WTC11 (cell line): ENCODE measurements at places on chromosomes 2 and 18. TPM values are rescaled to one million over a fixed set of nuclear protein-coding genes. Genes with fewer than 3 reads are reported as not detected.

GRCh38 chr18:23302851-23303527 lies 150.1 kb upstream of the RIOK3 start:
- no peak for DNase-seq
- no peaks in the 10 kb centered on the region for H3K27me3 ChIP-seq
- H3K4me3 ChIP-seq, result no peak overlapping the region
- H3K36me3 ChIP-seq, result peaks cover under 1% of the 10 kb centered on the region; the same call in 1 of the 2 replicates
- peak overlapping the region; percentile 75; the same call in 1 of the 2 replicates for H3K27ac ChIP-seq
- peaks cover 9% of the 10 kb centered on the region for H3K4me1 ChIP-seq

GRCh38 chr2:236867441-236868260 lies 218.0 kb upstream of the COPS8 start:
- DNase-seq, result no peak
- H3K27ac ChIP-seq, result 0 out of 2 replicates have a peak overlapping the region, but pooled peaks have one; percentile 16
- no peak overlapping the region for H3K4me3 ChIP-seq
- peaks cover 10% of the 10 kb centered on the region for H3K27me3 ChIP-seq

DNA sequence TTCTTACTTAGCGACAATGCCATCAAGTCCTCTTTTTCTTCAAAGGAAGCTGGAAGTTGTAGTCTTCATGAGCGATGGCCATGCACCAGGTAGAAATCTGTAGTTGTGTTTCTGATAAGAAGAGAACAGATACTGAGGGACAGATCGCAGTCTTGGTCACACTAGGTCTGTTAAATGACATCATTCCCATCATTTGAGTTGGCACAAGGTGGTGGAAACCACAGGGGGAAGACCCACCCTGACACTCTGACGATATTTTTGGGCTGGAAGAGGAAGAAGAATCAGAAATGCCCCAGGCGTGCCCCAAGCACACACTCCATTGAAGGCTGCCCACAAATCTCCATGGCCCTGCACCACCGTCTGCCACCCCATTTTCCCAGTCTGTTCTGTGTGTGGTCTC lies 89.0 kb upstream of the BOD1L2 start:
- H3K4me1 ChIP-seq, result peaks cover 6% of the 10 kb centered on the region
- peaks cover 44% of the 10 kb centered on the region for H3K36me3 ChIP-seq
- no peak for DNase-seq
- H3K27me3 ChIP-seq, result 0 out of 2 replicates have a peak, but pooled peaks cover 3% of the 10 kb centered on the region
- H3K27ac ChIP-seq, result no peak overlapping the region
- no peak overlapping the region for H3K4me3 ChIP-seq

- DNase-seq, result no peak
- H3K27ac ChIP-seq, result no peak overlapping the region
- H3K4me1 ChIP-seq, result 0 out of 2 replicates have a peak, but pooled peaks cover 4% of the 10 kb centered on the region
- no peaks in the 10 kb centered on the region for H3K27me3 ChIP-seq
- H3K4me3 ChIP-seq, result no peak overlapping the region
Observed at GRCh38 chr2:212777020-212777491, 238.5 kb upstream of the ERBB4 start.

DNA sequence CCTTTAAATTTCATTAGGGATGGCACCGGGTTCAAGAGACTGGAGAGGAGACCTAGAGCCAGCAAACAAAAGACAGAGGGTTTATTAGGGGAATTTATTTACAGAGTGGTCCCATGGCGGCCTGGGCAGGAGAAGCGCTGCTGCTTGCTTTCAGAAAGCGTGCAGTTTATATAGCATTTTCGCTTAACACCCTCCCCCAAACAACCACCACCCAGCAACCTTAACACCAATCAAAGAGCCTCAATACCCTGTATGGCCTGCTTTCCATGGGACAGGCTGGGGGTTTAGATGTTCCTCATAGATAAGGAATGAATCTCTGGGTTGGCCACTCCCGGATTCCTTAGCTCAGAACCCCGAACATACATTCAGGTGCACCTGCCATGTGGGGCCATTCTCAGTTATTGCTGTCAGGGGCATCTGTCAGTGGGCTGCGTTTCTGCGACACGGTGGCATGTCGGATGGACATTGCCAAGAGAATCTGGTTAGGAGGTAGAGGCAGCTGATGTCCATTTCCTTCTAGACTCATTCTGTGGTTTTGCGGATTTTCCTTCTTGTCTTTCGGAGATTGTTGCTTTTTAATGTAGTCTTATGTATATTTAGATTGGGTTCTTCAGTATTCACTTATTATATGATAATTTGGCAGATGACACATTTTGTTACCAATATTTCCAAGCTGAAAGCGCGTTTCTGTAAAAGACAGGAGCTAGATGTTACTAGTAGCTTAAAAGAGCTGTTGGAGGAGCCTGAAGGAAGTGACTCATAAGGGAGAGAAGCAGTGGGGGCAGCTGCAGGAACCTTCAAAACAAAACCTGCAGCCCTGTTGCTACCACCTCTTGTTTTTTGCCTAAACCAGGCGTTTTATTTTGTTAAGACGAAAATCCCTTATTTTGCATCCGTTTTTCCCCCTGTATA lies 7.2 kb downstream of the AGAP1 start:
- H3K36me3 ChIP-seq, result no peaks in the 10 kb centered on the region
- peak overlapping the region; percentile 94 for H3K27ac ChIP-seq
- peak overlapping the region; percentile 48 for H3K4me3 ChIP-seq
- no peak for DNase-seq

- H3K4me1 ChIP-seq, result no peaks in the 10 kb centered on the region
- H3K4me3 ChIP-seq, result no peak overlapping the region
- no peak overlapping the region for H3K27ac ChIP-seq
- H3K27me3 ChIP-seq, result no peaks in the 10 kb centered on the region
- no peaks in the 10 kb centered on the region for H3K36me3 ChIP-seq
- DNase-seq, result no peak
Observed at GRCh38 chr2:174477759-174478158, 9.1 kb downstream of the GPR155 start.

DNA sequence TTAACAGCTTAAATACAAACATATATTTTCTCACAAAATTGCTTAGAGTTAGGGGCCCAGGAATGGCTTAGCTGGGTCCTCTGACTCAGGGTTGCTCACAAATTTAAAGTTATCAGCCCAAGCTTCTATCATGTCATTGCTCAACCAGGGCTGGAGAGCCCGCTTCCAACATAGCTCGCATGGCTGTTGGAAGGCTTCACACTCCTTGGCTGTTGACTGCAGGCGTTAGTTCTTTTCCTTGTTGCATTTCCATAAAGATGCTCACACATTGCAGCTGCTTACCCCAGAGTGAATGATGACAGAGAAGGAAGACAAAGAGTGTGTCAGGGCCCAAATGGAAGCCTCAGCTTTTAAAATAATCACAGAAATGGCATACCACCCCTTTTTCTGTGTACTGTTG lies 62.9 kb upstream of the TFPI start:
- no peaks in the 10 kb centered on the region for H3K36me3 ChIP-seq
- DNase-seq, result no peak
- peaks cover 12% of the 10 kb centered on the region for H3K27me3 ChIP-seq
- H3K4me1 ChIP-seq, result peaks cover 58% of the 10 kb centered on the region
- H3K27ac ChIP-seq, result no peak overlapping the region
- H3K4me3 ChIP-seq, result no peak overlapping the region

DNA sequence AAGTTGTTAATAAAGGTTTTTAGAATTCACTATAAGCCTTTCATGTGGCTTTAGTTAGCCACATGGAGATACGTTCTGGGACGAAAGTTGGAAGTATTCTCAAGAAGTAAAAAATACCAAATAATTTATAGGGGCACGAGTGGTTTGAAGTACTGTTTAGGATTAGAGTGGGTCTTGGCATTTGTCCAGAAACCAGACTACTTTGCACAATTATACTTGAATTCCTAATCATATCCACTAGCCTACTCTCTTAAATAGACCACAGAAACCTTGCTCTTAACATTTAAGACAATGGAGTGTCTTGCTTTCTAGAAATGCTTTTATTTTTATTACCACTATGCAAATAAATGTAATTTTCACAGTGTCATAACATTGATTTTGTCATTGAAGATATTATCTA lies 44.6 kb downstream of the UBE2E3 start:
- H3K36me3 ChIP-seq, result no peaks in the 10 kb centered on the region
- H3K27ac ChIP-seq, result no peak overlapping the region
- DNase-seq, result no peak
- peaks cover 15% of the 10 kb centered on the region for H3K4me1 ChIP-seq
- H3K27me3 ChIP-seq, result no peaks in the 10 kb centered on the region

DNA sequence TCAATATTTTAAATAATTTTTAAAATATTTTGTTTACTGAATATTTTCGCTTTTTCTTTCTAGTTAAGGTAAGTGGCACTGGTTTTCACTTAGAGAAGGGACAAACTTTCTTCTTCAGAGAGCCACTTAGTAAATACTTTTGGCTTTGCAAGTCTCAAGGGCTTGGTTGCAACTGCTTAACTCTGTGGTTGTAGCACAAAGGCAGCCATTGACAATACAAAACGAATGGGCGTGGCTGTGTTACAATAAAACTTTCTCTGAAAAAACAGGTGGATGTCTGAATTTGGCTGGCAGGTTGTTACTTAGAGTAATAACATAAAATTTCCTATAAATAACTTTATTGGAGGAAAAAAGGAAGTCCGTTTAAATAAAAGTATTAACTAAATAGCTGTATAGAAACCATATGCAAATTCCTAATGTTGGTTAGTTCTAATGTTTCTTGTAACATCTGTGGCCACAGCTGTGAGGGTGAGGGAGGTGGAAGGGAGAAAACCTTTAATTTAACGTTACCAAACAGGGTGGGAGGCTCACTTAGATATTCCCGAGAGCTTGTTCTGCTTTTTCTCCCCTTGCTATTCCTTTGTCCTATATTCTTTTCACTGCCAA lies 62.4 kb upstream of the TNP1 start:
- H3K36me3 ChIP-seq, result no peaks in the 10 kb centered on the region
- DNase-seq, result no peak
- no peaks in the 10 kb centered on the region for H3K27me3 ChIP-seq

GRCh38 chr2:67528320-67528719 lies 131.2 kb downstream of the ETAA1 start:
- peaks cover 11% of the 10 kb centered on the region for H3K4me1 ChIP-seq
- no peaks in the 10 kb centered on the region; the same call in 1 of the 2 replicates for H3K27me3 ChIP-seq
- no peak overlapping the region for H3K4me3 ChIP-seq
- DNase-seq, result no peak
- no peak overlapping the region for H3K27ac ChIP-seq

GRCh38 chr18:3683483-3683882 lies 233.5 kb downstream of the TGIF1 start:
- peaks cover 31% of the 10 kb centered on the region for H3K36me3 ChIP-seq
- no peak overlapping the region for H3K27ac ChIP-seq
- no peaks in the 10 kb centered on the region for H3K27me3 ChIP-seq
- no peak for DNase-seq
- peaks cover 10% of the 10 kb centered on the region for H3K4me1 ChIP-seq

- 0 out of 2 replicates have a peak, but pooled peaks cover 3% of the 10 kb centered on the region for H3K4me1 ChIP-seq
- H3K27me3 ChIP-seq, result no peaks in the 10 kb centered on the region; the same call in 1 of the 2 replicates
- H3K4me3 ChIP-seq, result no peak overlapping the region
- no peak overlapping the region for H3K27ac ChIP-seq
- DNase-seq, result peak; percentile 56
- H3K36me3 ChIP-seq, result peaks cover 29% of the 10 kb centered on the region
Observed at GRCh38 chr2:79219383-79219988, 59.9 kb upstream of the REG3A start.

DNA sequence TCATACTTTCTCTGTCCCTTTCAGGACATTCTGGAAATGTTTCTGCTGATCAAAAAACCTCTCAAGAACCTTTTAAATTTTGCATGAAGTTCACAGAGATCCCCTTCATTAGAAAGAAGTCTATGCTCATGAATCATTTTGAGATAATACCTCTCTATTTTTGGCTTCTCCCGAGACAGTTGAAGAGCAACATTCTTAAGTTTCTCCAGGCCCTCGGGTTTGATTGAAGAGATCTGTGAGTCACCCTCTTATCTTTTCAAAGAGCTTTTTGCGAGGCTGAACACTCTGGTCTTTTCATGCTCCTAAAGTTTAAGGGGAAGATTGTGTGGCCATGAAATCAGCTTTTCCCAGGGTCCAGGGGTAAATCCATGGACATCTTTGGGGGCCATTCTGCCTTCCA lies 354.2 kb downstream of the FBXO15 start:
- H3K36me3 ChIP-seq, result no peaks in the 10 kb centered on the region
- no peak for DNase-seq
- no peak overlapping the region for H3K4me3 ChIP-seq
- no peak overlapping the region for H3K27ac ChIP-seq
- H3K27me3 ChIP-seq, result no peaks in the 10 kb centered on the region

DNA sequence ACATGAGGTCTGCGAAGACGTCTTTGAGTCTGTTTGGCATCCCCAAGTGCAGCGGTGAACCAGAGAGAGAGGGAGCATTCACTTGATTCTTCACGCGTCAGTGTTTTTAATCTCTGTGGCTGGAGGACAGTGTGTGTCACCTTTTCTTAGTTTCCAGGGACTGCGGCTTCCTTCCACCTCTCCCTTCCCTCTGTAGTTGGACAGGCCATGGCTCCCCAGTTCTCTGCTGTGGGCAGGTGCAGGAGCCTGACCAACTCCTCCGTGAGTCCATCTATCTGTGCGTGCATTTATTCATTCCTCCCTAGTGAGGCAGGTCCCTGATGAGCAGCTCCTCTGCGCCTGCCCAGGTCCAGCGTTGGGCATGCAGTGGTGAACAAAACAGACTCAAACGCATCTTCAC lies 42.9 kb downstream of the AGAP1 start:
- no peak for DNase-seq
- peak overlapping the region; percentile 83; the same call in 1 of the 2 replicates for H3K27ac ChIP-seq
- H3K27me3 ChIP-seq, result no peaks in the 10 kb centered on the region
- H3K36me3 ChIP-seq, result no peaks in the 10 kb centered on the region

DNA sequence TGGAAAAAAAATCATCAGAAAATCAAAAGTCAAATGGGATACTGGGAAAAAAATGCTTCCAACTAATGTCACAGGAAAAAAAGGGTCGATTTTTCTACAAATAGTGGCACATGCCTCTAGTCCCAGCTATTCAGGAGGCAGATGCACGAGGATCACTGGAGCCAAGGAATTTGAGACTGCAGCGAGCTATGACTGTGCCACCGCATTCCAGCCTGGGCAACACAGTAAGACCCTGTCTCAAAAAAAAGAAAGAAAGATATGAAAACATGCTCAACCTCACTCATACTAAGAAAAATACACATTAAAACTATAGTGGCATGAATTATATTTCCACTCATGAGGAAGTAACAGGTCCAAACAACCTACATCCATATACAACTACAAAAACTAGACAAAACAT lies 17.9 kb downstream of the MEMO1 start:
- no peaks in the 10 kb centered on the region for H3K27me3 ChIP-seq
- H3K36me3 ChIP-seq, result no peaks in the 10 kb centered on the region
- no peak for DNase-seq
- H3K4me3 ChIP-seq, result no peak overlapping the region
- 0 out of 2 replicates have a peak overlapping the region, but pooled peaks have one; percentile 34 for H3K27ac ChIP-seq
- peaks cover 9% of the 10 kb centered on the region for H3K4me1 ChIP-seq

DNA sequence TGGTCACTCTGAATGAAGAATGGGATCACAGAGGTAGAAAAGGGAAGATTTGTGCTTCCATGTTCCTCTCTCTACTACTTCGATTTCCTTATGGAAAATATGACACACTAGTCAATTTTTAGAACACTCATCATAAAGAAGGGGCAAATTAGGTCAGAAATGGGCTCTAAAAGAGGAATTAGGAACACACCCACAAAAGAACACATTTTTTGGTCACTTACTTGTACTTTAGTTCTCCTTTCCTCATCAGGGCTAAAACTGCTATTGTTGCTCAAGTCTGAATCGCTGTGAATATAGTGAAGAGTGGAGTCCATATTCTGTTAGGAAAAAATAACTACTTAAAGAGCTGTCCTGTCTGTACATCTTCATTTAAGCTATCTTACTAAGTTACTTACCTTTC lies 52.6 kb downstream of the PPP4R1 start:
- peaks cover 52% of the 10 kb centered on the region for H3K36me3 ChIP-seq
- H3K4me3 ChIP-seq, result no peak overlapping the region
- no peaks in the 10 kb centered on the region for H3K4me1 ChIP-seq
- no peak for DNase-seq
- no peak overlapping the region for H3K27ac ChIP-seq

FNDC4 gene
- total RNA-seq, result 12.5 to 14.1 TPM (median 13.0 TPM) in 3 replicates

THADA gene
- 20.6 to 27.5 TPM (median 21.7 TPM) in 3 replicates for total RNA-seq

CFC1 gene
- total RNA-seq, result not detected in 3 replicates

MC5R gene
- 0.14 to 0.27 TPM (median 0.15 TPM) in 3 replicates for total RNA-seq

MROH2A gene
- 0.16 TPM in 1 of 3 replicates, not detected in the others for total RNA-seq

ATG9A gene
- 42.9 to 48.4 TPM (median 46.7 TPM) in 3 replicates for total RNA-seq

AQP4 gene
- total RNA-seq, result 2.8 to 4.5 TPM (median 3.7 TPM) in 3 replicates
